ENCODE measurements at places on chromosomes 3 and 15.

- no peak for DNase-seq
Measured at GRCh38 chr3:125395091-125395490, 20.0 kb upstream of the ZNF148 start.

- DNase-seq = no peak
Measured at GRCh38 chr15:76942331-76942730, 10.8 kb downstream of the RCN2 start.

DNA sequence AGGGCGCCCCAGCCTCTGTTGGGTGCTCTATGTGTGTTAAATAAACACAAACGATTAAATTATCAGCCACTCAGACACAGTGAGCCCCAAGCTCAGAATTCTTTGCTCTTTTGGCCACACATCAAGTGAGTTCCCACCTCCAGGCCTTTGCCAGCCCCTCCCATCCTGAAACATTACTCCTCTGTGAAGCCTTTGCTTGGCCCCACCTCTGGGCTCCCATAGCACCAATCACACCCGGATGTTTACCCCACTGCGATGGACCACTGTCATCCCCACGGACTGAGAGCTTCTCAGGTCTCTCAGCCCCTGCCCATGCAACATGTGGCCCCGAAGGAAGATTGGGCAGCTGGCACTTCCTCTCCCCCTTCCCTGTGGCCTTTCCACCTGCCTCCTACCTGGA is 85.1 kb downstream of the NUP210 start:
- no peak for DNase-seq

- no peak for DNase-seq
Measured at GRCh38 chr15:50653156-50653743, 33.3 kb downstream of the TRPM7 start.
